Cardiac septum (tissue), 1 donor: ENCODE measurements at places on chromosomes 1 and 21.

- no peak for DNase-seq
These were observed 5.6 kb downstream of the RPS6KA1 start for GRCh38 chr1:26535201-26535600.

- no peak for DNase-seq
These were observed 164.5 kb upstream of the COA6 start for GRCh38 chr1:234208791-234209190.

DNA sequence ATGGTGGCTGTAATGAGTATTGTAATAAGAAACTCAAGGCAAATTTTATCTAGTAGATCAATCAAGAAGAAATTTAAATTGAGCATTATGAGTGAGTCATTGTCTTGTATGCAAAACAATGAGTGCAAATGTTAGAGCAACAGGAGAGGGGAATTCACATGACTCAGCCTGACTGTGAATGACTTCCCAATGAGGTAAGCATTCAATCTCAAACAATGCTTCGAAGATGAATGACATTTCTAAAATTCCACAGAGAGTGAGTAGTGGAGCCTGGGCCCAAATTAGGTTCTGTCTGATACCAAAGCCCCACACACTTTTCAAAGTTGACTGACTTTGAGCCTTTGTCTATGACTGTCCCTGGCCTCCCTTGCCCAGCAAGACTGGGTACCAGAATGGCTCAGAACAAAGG, 738.0 kb downstream of the PTPRU start:
- DNase-seq, result no peak

- DNase-seq, result no peak
These were observed 43.2 kb downstream of the C1orf198 start for GRCh38 chr1:230824919-230825721.

- no peak for DNase-seq
These were observed 44.0 kb upstream of the TARDBP start for GRCh38 chr1:10968411-10968826.

GRCh38 chr1:161119092-161119903, 1.4 kb downstream of the NIT1 start:
- DNase-seq, result no peak

DNA sequence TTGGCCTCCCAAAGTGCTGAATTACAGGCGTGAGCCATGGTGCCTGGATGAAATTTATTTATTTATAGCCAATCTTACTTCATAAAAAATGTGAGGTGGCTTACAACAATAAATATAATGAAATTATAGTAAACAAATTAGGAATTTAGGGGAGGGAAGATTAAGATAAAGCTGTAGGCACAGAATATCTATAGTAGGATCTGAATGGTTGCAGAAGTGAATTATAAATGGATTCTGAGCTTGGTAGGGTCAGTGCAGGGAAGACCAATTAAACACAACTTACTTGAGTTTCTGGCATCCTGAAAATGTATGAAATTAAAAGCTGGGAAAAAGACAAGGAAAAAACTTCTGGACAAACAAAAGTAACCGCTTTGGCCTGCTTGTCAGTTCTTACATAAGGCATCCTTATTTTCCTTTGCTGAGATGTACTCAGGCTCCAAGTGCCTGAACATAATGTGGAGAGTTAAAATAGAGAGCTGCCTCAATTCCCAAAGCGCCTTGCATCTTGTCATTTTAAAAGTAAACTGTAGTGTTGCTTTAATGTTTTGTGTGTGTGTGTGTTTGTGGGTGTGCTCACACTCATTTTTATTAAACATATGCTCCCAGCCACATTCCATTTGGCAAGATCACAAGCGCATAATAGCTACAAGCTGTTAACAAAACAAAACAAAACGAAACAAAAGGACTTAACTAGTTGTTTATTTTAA, 247.3 kb downstream of the S1PR1 start:
- no peak for DNase-seq

DNA sequence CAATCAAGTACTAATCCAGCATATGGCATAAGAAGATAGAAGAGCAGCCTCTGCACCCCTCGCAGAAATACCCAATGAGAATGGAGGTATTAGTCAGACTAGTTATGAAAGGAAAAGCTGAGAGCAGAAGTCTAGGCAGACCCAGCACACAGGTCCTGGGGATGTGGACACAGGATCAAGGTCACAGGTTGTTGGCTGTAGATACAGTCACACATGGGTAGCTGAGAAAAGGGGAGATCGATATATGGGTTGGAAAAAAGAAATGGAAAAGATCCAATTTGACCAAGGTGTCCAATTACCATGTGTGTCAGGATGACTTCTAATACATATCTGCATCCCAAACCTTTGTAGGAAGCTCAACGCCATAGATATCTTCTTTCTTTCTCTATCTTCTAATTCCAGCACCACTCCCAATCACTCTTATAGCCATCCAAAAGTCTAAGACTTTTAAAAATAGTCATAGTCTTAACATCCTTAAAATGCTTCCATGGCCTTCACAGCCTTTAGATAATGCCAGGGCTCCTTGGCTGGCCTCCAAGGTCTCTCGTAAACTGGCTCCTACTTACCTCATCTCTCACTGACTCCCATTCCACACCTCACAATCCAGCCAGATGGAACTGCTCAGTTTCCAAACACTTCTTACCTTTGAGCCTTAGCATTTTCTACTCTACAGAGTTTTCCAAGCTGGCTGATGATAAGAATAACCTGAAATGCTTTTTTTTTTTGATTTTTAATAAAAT, 8.3 kb upstream of the ZC3H11B start:
- no peak for DNase-seq

DNA sequence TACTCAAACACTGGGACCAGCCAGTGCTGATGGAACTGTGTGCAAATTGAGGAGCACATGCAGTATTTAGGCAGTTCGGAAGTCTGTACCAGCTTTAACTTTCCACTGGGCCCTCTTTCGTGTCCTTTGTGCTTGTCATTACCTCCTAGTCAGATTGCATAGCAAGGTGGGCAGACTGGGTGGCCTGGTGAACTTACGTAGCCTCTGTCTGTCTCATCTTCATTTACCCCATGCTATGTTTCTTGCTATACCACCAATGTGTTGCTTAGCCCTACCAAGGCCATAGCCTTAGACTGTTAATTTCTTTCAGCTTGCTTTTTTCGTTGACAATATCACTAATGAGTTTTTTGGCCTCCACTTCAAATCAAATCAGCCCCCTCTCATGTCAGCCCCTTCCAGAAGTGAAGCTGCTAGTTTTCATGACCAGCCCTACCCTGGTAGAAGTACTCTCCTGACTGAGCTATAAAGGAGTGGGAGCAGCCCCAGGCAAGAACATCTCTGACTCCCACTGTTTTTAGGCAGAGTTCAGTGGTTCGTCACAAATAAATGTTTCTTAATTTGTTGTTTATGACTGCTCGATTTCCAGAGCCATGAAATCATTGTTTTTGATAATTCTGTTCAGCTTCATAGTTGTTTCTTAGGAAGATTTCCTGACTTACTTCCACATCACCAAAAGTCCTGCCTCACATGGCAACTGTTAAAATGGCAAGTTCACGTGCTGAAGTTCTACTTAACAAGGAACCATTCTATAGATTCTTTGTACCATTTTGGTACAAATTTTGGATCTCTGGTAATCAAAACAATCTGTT, 19.3 kb downstream of the PRKACB start:
- no peak for DNase-seq
